ENCODE measurements at places on chromosomes 2 and 18.

DNA sequence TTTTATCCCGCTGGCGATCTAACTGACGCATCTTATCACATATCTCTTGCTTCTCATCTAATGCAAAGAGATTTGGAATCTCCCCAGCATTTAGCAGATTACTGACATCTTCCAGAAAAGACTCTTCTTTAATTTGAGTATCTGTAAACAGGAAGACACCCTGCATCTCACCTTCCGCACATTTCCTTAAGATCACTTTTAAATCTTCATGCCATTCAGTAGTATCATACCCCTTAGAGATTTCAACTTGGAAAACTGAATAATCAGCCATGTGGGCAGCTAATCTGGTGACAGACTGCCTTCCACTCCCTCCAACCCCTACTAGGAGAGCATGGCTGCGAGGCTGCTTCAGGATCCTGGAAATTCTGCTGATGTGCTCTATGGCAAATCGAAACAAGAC is 204.3 kb downstream of the DNAH7 start:
- H3K27ac ChIP-seq, result no peak overlapping the region
- no peak overlapping the region for H3K4me3 ChIP-seq
- no peaks in the 10 kb centered on the region for H3K36me3 ChIP-seq
- no peaks in the 10 kb centered on the region for H3K27me3 ChIP-seq
- H3K4me1 ChIP-seq, result no peaks in the 10 kb centered on the region

DNA sequence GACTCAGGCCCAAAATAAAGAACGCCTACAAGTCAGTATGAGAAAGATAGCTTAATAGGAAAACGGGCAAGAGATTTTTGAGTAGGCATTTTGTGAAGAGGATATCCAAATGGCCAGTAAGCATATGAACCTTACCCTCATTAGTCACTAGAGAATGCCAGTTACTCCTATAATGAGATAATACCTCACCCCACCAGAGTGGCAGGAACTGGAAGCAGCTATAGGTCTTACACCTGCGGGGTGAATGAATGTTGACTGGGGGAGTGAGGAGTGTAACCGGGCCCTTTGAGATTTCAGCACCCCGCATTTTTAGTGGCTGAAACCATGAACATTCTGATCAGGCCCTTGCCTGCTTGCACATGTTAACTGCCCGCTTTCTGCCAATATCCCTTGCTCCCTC is 7.5 kb upstream of the PTPN2 start:
- DNase-seq, result no peak
- no peaks in the 10 kb centered on the region for H3K27me3 ChIP-seq
- H3K36me3 ChIP-seq, result no peaks in the 10 kb centered on the region
- no peak overlapping the region for H3K27ac ChIP-seq
- H3K4me3 ChIP-seq, result no peak overlapping the region

- H3K27me3 ChIP-seq, result peaks cover 5% of the 10 kb centered on the region
- H3K36me3 ChIP-seq, result no peaks in the 10 kb centered on the region
- H3K27ac ChIP-seq, result no peak overlapping the region
- no peaks in the 10 kb centered on the region for H3K4me1 ChIP-seq
- no peak overlapping the region for H3K4me3 ChIP-seq
Observed at GRCh38 chr2:102473631-102474030, 605 bp downstream of the SLC9A4 start.

DNA sequence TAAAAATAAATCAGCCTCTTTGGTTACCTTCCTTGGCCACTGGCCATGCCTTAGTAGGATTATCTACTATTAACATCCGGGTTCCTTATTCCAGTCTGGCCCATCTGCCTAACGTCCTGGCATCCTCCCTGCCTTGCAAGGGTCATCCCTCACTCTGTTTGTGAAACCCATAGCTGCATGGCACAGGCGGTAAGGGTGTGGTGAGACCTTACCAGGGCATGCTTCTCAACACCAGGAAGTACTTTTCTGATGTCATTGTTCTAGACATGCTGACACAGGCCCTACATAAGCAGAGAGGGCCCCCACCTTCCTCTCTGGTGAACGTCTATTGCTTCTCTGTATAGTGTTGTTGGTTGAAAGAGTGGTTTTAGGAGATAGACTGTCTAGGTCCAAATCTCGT is 296.8 kb upstream of the SPRED2 start:
- no peaks in the 10 kb centered on the region for H3K36me3 ChIP-seq
- DNase-seq, result no peak
- H3K4me3 ChIP-seq, result no peak overlapping the region

GRCh38 chr18:9861933-9862332 is 23.8 kb upstream of the TXNDC2 start:
- no peaks in the 10 kb centered on the region for H3K36me3 ChIP-seq
- no peak overlapping the region for H3K4me3 ChIP-seq
- no peak for DNase-seq

- no peak for DNase-seq
- peaks cover 17% of the 10 kb centered on the region for H3K4me1 ChIP-seq
- H3K36me3 ChIP-seq, result no peaks in the 10 kb centered on the region
- peak overlapping the region; percentile 44 for H3K27ac ChIP-seq
- H3K27me3 ChIP-seq, result no peaks in the 10 kb centered on the region
Observed at GRCh38 chr2:46117994-46118393, 179.2 kb upstream of the EPAS1 start.

GRCh38 chr2:20491739-20492531 is 45.1 kb downstream of the RHOB start:
- no peak for DNase-seq
- H3K27me3 ChIP-seq, result no peaks in the 10 kb centered on the region
- peaks cover 11% of the 10 kb centered on the region for H3K4me1 ChIP-seq
- H3K27ac ChIP-seq, result no peak overlapping the region
- H3K4me3 ChIP-seq, result no peak overlapping the region
- no peaks in the 10 kb centered on the region for H3K36me3 ChIP-seq

DNA sequence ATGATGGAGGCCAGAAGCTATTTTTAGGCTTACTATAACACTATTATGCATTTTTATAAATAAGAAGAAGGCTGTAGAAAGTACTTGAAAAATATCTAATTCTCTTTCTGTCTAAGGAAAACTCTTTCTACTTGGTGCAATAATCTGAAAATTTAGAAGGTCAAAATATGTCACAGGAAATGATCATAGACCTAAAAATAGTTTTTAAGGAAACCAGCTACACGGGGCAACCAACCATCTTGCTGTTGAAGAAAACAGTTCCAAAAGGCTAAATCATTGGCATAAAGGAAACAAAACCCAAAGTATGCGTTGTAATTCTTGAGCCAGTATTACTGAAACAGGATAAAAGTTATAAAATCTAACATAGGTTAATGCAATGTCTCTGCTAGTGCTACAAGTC is 40.2 kb downstream of the SOCS6 start:
- no peaks in the 10 kb centered on the region for H3K27me3 ChIP-seq
- peaks cover 19% of the 10 kb centered on the region for H3K36me3 ChIP-seq
- H3K27ac ChIP-seq, result no peak overlapping the region
- DNase-seq, result no peak
- no peak overlapping the region for H3K4me3 ChIP-seq

- H3K4me3 ChIP-seq, result no peak overlapping the region
- peaks cover 43% of the 10 kb centered on the region for H3K4me1 ChIP-seq
- H3K27ac ChIP-seq, result peak overlapping the region; percentile 88
Observed at GRCh38 chr2:20592106-20593071, 58.5 kb downstream of the HS1BP3 start.

GRCh38 chr2:232286001-232286868 is 92.3 kb upstream of the ALPP start:
- H3K4me1 ChIP-seq, result peaks cover 11% of the 10 kb centered on the region
- no peaks in the 10 kb centered on the region for H3K27me3 ChIP-seq
- DNase-seq, result no peak
- H3K36me3 ChIP-seq, result no peaks in the 10 kb centered on the region

- no peak overlapping the region for H3K27ac ChIP-seq
- no peaks in the 10 kb centered on the region for H3K36me3 ChIP-seq
- no peaks in the 10 kb centered on the region for H3K27me3 ChIP-seq
- H3K4me3 ChIP-seq, result no peak overlapping the region
Observed at GRCh38 chr18:13257361-13257980, 38.9 kb downstream of the LDLRAD4 start.

GRCh38 chr2:127622561-127623387 is 23.2 kb upstream of the GPR17 start:
- H3K4me3 ChIP-seq, result no peak overlapping the region
- H3K27me3 ChIP-seq, result no peaks in the 10 kb centered on the region
- H3K4me1 ChIP-seq, result peaks cover 6% of the 10 kb centered on the region
- no peaks in the 10 kb centered on the region for H3K36me3 ChIP-seq

GRCh38 chr18:45386041-45386655 is 229.1 kb upstream of the SLC14A2 start:
- H3K36me3 ChIP-seq, result no peaks in the 10 kb centered on the region
- no peaks in the 10 kb centered on the region for H3K4me1 ChIP-seq
- no peaks in the 10 kb centered on the region for H3K27me3 ChIP-seq
- no peak overlapping the region for H3K27ac ChIP-seq
- no peak overlapping the region for H3K4me3 ChIP-seq

DNA sequence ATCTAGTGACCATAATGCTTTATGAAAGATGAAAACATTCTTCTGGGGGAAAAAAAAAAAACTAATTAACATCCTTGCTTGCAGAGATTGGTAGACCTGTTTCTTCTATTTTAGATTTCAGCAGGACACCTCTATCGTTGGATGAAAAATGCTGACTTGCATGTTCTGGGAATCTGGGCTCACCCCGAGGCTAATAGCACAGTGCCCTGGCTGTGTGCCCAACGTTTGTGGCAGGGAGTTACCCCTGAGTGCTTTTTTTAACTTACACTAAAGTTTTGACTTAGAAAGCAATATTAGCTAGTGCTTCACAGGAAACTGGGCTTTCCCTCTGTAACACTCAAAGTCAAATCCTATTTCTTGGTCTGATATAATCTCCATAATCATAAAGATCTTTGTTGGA is 233.2 kb downstream of the SLC8A1 start:
- no peak overlapping the region for H3K27ac ChIP-seq
- no peaks in the 10 kb centered on the region for H3K27me3 ChIP-seq
- DNase-seq, result no peak
- no peaks in the 10 kb centered on the region for H3K4me1 ChIP-seq
- no peak overlapping the region for H3K4me3 ChIP-seq

DNA sequence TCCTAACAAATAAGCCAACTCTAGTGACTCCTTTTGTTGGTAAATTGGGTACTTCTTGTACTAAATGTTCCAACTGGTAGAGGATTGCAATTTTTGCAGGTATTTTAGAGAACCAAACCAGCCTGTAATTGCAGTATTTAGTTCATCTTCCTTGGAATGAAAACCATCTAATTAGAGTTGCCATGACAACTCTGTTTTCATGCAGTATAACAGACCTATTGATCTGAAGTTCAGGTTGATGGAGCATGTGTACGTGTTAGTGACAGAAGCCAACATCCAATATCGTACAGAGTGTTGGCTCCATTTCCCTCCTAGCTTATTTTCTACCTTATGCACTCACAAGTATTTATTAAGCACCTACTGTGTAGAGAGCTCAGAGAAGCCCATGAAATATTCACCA is 176.3 kb upstream of the FOSL2 start:
- no peak for DNase-seq
- no peak overlapping the region for H3K4me3 ChIP-seq
- H3K27me3 ChIP-seq, result no peaks in the 10 kb centered on the region
- H3K36me3 ChIP-seq, result no peaks in the 10 kb centered on the region

DNA sequence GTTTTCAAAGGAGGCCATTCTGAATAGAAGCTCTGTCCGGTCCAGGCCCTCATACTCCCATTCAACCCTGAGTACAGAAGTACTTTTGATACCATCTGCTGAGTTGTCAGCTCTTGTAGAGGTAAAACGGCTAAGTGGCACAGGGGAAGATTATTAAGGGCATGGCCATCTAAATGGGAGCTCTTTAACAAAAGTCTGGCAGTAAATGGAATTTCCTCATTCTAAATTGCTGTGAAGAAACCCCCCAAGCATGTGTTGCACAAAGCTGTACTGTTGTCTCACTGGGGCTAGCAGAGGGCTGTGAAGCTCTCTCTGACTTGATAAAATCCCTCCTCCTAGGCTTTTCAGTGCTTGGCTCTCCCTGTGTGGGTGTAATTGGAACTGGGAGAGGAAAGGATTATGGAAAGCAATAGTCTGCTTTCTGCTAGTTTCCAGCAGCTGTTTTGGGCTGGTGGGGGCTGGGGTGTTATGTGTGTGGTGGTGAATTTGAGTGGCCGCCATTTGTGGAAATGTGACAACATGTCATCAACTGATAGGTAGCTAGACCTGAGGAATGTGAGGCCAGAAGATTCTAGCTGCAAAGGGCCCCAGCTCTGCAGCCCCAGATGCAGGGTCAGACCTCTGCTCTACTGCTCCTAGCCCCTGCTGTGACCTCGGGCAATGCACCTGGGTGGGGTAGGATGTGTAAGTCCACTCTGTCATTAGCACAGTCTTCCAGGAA is 65.1 kb downstream of the MAP4K4 start:
- peaks cover 75% of the 10 kb centered on the region for H3K4me1 ChIP-seq
- no peak for DNase-seq
- H3K27me3 ChIP-seq, result no peaks in the 10 kb centered on the region
- peak overlapping the region; percentile 69 for H3K27ac ChIP-seq

DNA sequence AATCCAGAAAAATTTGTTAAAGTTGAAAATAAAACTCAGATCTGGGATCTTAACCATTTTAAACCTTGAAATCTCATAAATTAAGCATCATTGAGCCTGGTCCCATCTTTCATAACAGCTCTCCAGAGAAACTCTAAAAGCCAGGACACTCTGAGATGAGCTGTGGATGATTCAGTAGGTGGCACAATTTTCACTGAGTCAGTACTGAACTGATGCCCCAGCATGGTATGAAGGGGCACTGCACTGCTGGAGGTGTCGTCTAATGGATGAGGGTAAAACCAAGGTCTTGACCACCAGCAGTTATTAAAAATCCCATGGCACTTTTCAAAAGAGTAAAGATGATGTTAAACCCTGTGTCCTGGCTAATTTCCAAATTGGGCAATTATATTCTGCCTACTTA is 170.6 kb downstream of the FIGN start:
- no peak overlapping the region for H3K4me3 ChIP-seq
- no peaks in the 10 kb centered on the region for H3K36me3 ChIP-seq
- H3K27ac ChIP-seq, result no peak overlapping the region
- no peaks in the 10 kb centered on the region for H3K4me1 ChIP-seq

- H3K27me3 ChIP-seq, result no peaks in the 10 kb centered on the region
- no peaks in the 10 kb centered on the region for H3K36me3 ChIP-seq
- H3K27ac ChIP-seq, result no peak overlapping the region
- DNase-seq, result no peak
- no peak overlapping the region for H3K4me3 ChIP-seq
Observed at GRCh38 chr18:634551-635045, 22.9 kb upstream of the TYMS start.

- no peak for DNase-seq
- H3K27me3 ChIP-seq, result no peaks in the 10 kb centered on the region
- peaks cover 6% of the 10 kb centered on the region for H3K4me1 ChIP-seq
Observed at GRCh38 chr2:68911709-68912108, 40.5 kb upstream of the BMP10 start.

GRCh38 chr18:68722821-68723220 is 7.9 kb upstream of the TMX3 start:
- no peaks in the 10 kb centered on the region for H3K4me1 ChIP-seq
- no peaks in the 10 kb centered on the region for H3K36me3 ChIP-seq
- H3K4me3 ChIP-seq, result no peak overlapping the region

DNA sequence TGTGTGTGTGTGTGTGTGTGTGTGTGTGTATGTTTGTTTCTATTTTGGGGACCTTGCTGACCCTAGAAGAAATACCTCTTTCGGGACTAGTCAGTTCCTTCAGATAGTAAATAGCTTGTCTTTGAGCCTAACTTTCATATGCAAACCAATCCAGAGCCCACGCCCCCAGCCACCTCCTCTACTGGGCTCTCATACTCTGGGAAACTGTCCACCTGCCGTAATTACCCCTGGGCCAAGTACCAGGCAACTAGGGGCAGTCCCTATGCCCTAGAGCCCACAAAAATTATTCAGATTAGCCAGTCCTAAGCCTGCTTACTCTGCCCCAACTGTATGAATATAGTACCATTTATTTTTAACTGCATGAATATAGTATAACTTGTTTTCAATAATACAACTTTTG is 970.4 kb downstream of the EPHA4 start:
- no peaks in the 10 kb centered on the region for H3K4me1 ChIP-seq
- no peak overlapping the region for H3K27ac ChIP-seq
- H3K27me3 ChIP-seq, result no peaks in the 10 kb centered on the region
- DNase-seq, result no peak
- no peak overlapping the region for H3K4me3 ChIP-seq
